ENCODE measurements at places on chromosomes 11 and 22. TPM values are rescaled to one million over a fixed set of nuclear protein-coding genes. Genes with fewer than 3 reads are reported as not detected.
A peak's percentile ranks its signal among the peaks of the same experiment; 100 is the strongest.

DNA sequence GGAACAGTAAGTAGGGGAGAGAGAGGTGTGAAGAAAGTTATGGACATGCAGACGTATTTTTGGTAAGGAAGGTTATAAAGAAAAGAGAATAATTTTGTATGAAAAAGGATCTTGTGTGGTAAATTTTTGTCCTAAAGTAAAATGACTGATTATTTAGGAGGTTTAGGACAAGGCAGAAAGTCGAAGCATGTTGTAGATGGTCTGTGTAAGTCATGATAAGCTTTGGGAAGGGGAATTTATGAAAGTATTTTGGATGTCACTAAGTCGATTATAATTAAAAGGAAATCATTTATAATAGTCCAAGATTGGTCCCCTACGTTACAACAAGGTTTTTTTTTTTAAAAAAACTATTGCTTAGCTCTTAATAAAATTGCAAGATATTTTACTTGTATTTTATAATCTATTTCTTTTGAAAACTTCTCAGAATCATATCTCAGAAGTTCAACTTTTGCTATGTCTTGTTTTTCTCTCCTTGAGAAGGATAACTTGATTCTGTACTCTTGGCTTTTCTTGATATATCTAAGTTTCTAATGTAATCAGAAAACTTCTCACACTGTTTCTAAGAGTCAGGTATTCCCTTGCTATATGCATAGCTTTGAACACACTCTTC lies 10.9 kb upstream of the CABP2 start:
- no peak overlapping the region for H3K4me3 ChIP-seq
- DNase-seq = no peak
- H3K4me1 ChIP-seq = no peaks in the 10 kb centered on the region
- peaks cover 4% of the 10 kb centered on the region for H3K27me3 ChIP-seq

GRCh38 chr11:3153291-3153861 lies 11.7 kb downstream of the OSBPL5 start:
- no peaks in the 10 kb centered on the region for H3K27me3 ChIP-seq
- H3K36me3 ChIP-seq = no peaks in the 10 kb centered on the region
- no peaks in the 10 kb centered on the region for H3K4me1 ChIP-seq
- no peak overlapping the region for H3K4me3 ChIP-seq
- no peak overlapping the region for H3K27ac ChIP-seq
- DNase-seq = no peak

GRCh38 chr11:19649751-19650150 lies 62.9 kb upstream of the NAV2 start:
- H3K27ac ChIP-seq = no peak overlapping the region
- H3K36me3 ChIP-seq = no peaks in the 10 kb centered on the region
- DNase-seq = no peak
- no peaks in the 10 kb centered on the region for H3K27me3 ChIP-seq
- H3K4me1 ChIP-seq = no peaks in the 10 kb centered on the region

- DNase-seq = no peak
- no peak within 1 kb of the TSS for H3K4me3 ChIP-seq
- H3K27me3 ChIP-seq = peaks cover 56% of the 10 kb centered on the region
- H3K36me3 ChIP-seq = no peaks in the 10 kb centered on the region
- H3K27ac ChIP-seq = no peak within 1 kb of the TSS
Measured at GRCh38 chr11:17734418-17734911, at the start of gene KCNC1. KCNC1 (plus strand) TSS chr11:17734781; CDS start chr11:17736003, 1,222 bp downstream.

GRCh38 chr22:43310798-43311197 lies 32.4 kb downstream of the SCUBE1 start:
- H3K36me3 ChIP-seq = no peaks in the 10 kb centered on the region
- peaks cover 19% of the 10 kb centered on the region for H3K27me3 ChIP-seq
- DNase-seq = no peak
- no peak overlapping the region for H3K27ac ChIP-seq

DNA sequence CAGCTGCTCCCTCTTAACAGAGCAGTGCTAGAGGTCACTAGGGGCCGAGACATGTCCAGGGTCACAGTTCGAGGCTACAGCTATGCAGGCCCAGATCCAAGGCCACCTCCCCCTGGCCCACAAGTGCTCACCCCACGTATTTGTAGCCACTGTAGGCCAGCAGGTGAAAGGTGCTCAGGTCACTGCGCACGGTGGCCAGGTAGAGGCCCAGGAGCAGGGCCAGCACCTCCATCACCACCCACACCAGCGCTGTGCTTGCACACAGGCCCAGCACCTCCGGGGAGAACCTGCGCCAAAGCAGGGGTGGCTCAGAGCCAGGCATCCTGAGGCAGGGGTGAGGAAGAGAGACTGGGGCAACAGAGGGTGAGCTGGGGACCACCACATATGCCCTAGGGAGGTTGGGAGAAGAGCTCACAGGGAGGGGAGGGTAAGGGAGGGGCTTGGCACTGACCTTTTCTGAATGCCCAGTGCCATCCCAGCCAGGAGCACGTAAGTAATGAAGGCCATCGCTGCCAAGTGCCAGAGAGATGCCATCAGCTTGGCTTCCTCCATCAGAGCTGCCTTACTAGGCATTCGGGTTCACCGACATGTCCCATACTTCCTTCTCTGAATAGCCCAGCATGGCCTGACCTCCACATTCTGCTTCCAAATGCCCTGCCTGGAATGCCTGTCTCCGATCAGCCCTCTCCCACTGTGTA lies 3.5 kb downstream of the YIF1A start:
- no peak for DNase-seq
- H3K4me1 ChIP-seq = peaks cover 26% of the 10 kb centered on the region
- H3K36me3 ChIP-seq = peaks cover 3% of the 10 kb centered on the region
- no peak overlapping the region for H3K27ac ChIP-seq

DNA sequence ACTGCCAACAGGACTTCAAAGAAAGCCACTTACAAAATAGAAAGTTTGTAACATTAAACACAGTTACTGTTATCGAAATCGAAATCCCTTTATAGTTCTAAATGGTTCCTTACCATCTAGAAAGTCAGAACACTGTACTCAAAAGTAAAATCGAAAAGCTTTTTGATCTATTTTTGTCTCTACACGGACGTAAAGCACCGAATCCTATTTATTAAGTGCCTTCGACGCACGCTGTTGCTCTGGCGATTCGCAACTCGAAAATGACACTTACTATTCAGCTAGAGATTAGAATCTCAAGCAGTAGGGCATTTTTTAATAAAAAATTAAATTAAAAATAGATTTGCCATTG lies 78.3 kb downstream of the LARGE1 start:
- H3K4me3 ChIP-seq = no peak overlapping the region
- no peaks in the 10 kb centered on the region for H3K27me3 ChIP-seq
- DNase-seq = no peak
- no peaks in the 10 kb centered on the region for H3K36me3 ChIP-seq

- no peak overlapping the region for H3K27ac ChIP-seq
- no peak for DNase-seq
- H3K27me3 ChIP-seq = no peaks in the 10 kb centered on the region
- H3K4me1 ChIP-seq = no peaks in the 10 kb centered on the region
Measured at GRCh38 chr22:38298312-38299005, 18.8 kb downstream of the CSNK1E start.

DNA sequence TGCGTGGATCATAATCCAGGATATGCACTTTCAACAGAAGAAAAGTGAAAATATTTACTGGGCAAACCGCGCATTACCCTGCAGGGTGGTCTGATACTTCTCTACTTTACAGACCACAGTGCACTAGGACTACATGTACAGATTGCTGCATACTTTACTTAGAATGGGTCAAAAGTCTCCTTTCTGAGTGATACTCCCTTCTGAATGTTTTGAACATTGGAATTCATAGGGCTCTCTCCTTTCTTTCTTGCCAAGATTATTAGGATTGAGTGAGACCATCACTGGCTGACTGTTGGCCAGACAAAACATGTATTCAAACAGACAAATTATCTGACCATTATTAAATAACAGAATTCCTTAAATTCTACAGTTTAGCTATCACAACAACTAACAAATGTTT lies 6.6 kb upstream of the FIBIN start:
- no peak for DNase-seq
- H3K27ac ChIP-seq = no peak overlapping the region
- H3K27me3 ChIP-seq = no peaks in the 10 kb centered on the region
- no peaks in the 10 kb centered on the region for H3K4me1 ChIP-seq

- DNase-seq = no peak
- no peaks in the 10 kb centered on the region for H3K4me1 ChIP-seq
- no peaks in the 10 kb centered on the region for H3K27me3 ChIP-seq
- no peak overlapping the region for H3K4me3 ChIP-seq
- no peaks in the 10 kb centered on the region for H3K36me3 ChIP-seq
Measured at GRCh38 chr11:24005202-24005876, 491.5 kb upstream of the LUZP2 start.

DNA sequence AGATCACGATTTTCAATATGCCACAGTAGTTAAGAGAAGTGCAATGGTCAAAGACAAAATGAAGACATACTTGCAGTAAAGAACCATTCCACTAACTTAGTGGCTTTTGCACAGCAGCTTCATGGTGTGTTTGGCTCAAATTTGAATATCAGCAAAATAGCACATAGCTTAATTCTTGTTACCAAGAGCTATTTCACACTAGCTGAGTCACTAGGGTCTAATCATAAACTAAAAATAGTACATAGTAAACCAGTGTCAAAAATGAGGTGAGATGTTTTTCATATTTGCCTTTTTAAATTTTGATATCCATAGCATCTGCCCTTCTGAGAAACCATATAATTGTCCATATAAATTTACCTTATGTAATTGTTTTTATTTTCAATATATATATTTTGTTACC lies 325.0 kb upstream of the LUZP2 start:
- no peaks in the 10 kb centered on the region for H3K36me3 ChIP-seq
- no peak for DNase-seq
- no peak overlapping the region for H3K4me3 ChIP-seq
- H3K27ac ChIP-seq = no peak overlapping the region
- no peaks in the 10 kb centered on the region for H3K27me3 ChIP-seq
- no peaks in the 10 kb centered on the region for H3K4me1 ChIP-seq

DNA sequence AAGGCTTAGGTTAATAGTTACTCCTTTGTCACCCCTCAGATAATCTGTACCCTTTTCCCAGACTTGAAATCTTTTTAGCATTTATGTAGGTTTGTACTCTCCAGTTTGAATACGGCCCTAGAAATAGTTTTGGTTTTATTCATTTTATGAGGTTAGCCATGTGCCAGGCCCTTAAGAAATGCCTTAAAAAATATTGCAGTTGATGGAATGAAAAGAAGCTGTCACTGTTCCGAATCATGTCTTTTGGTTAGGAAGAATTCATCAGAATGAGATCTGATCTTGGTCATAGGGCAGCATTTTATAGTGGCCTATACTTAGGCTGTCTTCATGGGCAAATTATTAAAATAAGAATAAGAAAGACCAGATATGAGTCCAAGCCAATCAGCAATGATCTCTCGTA lies 14.8 kb upstream of the PRSS23 start:
- no peaks in the 10 kb centered on the region for H3K4me1 ChIP-seq
- H3K27ac ChIP-seq = no peak overlapping the region
- no peaks in the 10 kb centered on the region for H3K36me3 ChIP-seq
- DNase-seq = no peak

GRCh38 chr11:100851147-100851546 lies 164.1 kb downstream of the ARHGAP42 start:
- no peaks in the 10 kb centered on the region for H3K36me3 ChIP-seq
- H3K4me3 ChIP-seq = no peak overlapping the region
- H3K4me1 ChIP-seq = no peaks in the 10 kb centered on the region
- no peak for DNase-seq
- no peak overlapping the region for H3K27ac ChIP-seq

DNA sequence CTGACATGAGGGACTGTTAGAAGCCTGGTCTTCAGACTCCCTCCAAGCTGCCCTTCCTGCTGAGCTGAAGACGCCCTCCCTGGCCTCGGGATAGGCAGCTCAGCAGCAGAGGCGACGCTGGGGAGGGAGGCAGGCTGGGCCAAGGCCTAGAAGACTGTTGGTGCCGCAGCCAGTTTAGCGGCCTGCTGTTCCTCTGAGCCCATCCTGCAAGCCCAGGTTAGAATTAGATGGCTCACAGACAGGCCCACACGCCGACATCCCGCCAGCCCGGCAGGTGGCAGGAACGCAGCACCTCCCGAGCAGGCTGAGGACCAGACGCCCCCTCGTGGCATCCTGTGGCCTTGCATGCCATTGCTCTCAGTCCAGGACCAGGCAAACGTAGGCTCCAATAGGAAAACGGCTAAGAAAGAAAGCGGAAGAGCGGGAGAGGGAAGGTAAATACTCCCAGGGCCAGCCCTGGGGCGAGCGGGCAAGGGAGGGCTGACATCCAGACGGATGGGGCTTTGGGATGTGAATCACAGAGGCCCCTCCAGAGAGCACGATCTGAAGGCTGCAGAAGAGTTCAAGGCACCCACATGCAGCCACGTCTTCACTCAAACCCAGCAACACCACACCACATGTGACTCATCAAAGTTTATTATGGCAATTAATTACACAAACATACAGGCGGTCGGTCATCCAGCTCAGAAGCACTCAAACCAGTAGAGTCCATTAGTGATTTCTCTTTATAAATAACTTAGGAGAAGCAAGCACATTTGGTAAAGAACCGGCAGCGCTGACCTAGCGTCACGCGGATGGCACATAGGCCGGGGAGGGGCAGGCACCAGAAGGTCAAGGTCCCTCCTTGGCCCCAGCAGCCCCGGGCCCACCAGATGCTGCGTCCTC lies 27.6 kb downstream of the CD5 start:
- DNase-seq = peak; percentile 84
- peaks cover 39% of the 10 kb centered on the region for H3K36me3 ChIP-seq
- H3K27ac ChIP-seq = peak overlapping the region; percentile 34

- H3K36me3 ChIP-seq = no peaks in the 10 kb centered on the region
- H3K27me3 ChIP-seq = no peaks in the 10 kb centered on the region
- no peak for DNase-seq
- H3K27ac ChIP-seq = no peak overlapping the region
- no peaks in the 10 kb centered on the region for H3K4me1 ChIP-seq
- no peak overlapping the region for H3K4me3 ChIP-seq
Measured at GRCh38 chr11:17774232-17775034, 39.9 kb downstream of the KCNC1 start.

DNA sequence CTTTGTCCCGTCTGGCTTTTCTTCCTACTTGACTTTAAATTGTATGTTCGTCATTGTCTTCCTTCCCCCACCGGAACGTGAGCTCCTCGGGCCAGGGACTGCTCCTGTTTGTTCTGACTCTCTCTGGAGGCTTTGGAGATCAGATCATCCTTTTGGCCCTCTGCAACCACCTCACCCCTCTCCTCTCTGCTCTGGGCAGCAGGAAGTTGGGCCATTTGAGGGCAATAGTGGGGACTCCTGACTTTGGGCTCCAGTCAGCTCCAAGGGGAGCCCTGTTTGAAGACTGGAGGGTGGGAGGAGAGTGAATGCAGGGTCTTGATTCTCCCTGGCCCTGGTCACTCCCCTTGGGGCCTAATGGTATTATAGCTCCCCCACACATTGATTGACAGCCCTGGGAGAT lies 186.3 kb upstream of the B3GAT1 start:
- no peaks in the 10 kb centered on the region for H3K4me1 ChIP-seq
- no peak for DNase-seq
- no peak overlapping the region for H3K4me3 ChIP-seq

Gene CNTN5
- total RNA-seq = not detected

Gene NCR3LG1
- total RNA-seq = 11.4 TPM

Gene PRR5
- total RNA-seq = 19.8 TPM

Gene ELFN2
- total RNA-seq = 0.11 TPM

Gene CASP12
- total RNA-seq = not detected

Gene CRACR2B
- total RNA-seq = 4.9 TPM

Gene CLTCL1
- total RNA-seq = 1.5 TPM

Gene CASP5
- total RNA-seq = not detected

Gene ROM1
- total RNA-seq = 1.4 TPM

Gene SMIM35
- total RNA-seq = 1.7 TPM
